ENCODE measurements at places on chromosomes 11 and 22.

- DNase-seq, result no peak
Measured at GRCh38 chr22:35454416-35455054, 54.6 kb downstream of the MCM5 start.

GRCh38 chr11:21687643-21688042 is 505.2 kb upstream of the ANO5 start:
- DNase-seq, result no peak

DNA sequence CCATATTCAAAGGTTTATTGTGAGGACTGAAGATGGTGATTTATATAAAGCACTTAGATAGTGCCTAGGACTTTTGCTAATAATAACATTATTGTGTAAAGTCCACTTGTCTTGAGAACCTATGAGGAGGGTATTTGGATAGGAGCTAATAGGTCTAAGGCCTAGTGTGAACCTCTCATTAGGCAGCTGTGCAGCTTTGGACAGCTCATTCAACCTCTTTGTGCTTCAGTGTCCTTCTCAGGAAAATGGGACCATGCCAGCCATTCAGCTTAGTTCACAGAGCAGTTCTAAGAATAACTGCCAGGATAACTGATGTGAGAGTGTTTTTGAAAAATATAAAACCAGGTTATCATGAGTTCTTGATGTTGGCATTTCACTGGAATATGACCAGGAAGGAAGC is 56.2 kb downstream of the NAV2 start:
- DNase-seq, result no peak

DNA sequence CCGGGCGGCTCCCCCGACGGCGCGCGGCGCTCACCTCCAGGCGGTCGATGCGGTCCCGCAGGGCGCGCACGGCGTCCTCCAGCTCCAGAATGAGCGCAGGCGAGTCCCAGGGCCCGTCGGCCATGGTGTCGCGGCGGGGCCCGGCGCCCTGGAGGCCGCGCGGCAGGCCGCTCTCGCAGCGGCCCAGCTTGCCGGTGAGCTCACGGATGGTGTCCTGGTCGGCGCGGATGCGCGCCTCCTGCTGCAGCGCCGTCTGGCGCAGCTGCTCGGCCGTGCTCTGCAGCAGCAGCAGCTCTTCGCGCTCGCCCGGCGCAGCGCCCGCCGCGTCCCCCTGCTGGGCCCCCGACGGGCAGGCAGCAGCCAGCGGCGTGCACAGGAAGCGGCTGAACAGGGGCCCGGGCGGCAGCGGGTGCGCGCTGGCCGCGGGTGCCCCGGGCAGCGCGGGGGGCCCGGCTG is 599 bp downstream of the NPTXR start:
- peak; percentile 57 for DNase-seq

- no peak for DNase-seq
Measured at GRCh38 chr11:17529844-17530185, 14.4 kb downstream of the USH1C start.

- peak; percentile 61 for DNase-seq
Measured at GRCh38 chr11:115931548-115932083, 427.4 kb upstream of the CADM1 start.

Data from inflammatory macrophage treated with lipopolysaccharide for 4 hours (primary cell).